Activated CD4-positive, alpha-beta T cell treated with anti-CD3 and anti-CD28 coated beads, Interleukin-10, Interleukin-2, amounts not matched to agents 100 ng/mL and 50 ng/mL, durations not matched to agents 16 hours and 8 hours (primary cell): ENCODE measurements at places on chromosomes 2 and 18.

GRCh38 chr2:12809526-12809925, 92.8 kb downstream of the TRIB2 start:
- DNase-seq: no peak

GRCh38 chr18:79873449-79874110, 75.8 kb downstream of the KCNG2 start:
- no peak for DNase-seq

GRCh38 chr2:68187329-68187728, 29.6 kb downstream of the PNO1 start:
- DNase-seq: no peak

DNA sequence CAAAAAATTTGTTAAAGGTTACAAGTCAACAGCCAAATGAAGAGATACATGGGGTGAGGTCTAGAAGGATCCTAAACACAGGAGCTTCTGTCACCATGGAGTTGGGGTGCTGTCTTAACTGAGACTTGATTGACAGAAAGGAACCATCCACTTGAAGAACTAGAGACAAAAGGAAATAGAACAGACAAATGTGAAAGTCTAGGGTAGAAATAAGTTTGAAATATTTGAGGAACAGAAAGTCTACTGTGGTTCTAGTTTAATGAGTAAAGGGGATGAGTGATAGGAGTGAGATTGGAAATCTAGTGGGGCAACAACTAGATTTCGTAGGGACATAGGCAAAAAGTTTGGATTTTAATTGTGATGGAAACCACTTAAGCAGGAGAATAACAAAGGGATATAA, 18.7 kb downstream of the RBBP8 start:
- no peak for DNase-seq

DNA sequence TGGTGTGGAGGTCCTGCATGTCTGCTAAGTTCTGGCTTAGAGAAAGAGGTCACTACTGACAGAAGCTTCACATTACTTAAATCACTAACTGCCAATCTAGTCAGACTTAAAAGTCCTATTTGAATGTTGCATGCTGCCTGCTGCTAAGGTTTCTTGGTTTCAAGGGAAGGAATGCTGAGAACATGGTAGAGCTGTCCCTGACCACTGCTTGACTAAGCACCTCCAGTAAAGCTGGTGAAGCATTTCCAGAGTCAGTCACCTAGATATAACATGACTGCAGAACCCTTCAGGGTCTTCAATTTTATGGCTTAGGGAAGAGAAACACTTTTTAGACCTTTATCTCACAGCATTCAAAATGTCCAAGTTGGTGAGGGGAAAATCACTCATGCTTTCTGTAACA, 2178.3 kb upstream of the PIK3C3 start:
- no peak for DNase-seq

DNA sequence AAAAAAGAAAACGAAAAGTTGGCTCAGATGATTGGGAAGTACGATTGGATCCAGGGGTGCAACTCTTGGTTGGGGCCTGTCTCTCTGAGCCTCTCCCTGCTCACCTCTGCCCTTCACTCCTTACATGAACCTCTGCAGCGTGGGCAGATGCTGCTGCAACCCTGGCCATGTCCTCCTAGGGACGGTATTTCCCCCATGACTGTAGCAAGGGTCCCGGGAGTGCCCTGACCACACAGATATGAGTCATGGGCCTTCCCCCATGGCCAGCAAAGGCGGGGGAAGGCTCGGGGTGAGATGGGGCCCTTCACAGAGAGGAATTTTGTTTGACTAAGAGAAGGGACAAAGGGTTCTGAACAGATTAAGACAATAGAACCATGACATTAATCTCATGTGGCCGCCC, 129.0 kb downstream of the NCK2 start:
- DNase-seq: peak; percentile 81

GRCh38 chr2:71944806-71945602, 202.7 kb downstream of the CYP26B1 start:
- DNase-seq: no peak

DNA sequence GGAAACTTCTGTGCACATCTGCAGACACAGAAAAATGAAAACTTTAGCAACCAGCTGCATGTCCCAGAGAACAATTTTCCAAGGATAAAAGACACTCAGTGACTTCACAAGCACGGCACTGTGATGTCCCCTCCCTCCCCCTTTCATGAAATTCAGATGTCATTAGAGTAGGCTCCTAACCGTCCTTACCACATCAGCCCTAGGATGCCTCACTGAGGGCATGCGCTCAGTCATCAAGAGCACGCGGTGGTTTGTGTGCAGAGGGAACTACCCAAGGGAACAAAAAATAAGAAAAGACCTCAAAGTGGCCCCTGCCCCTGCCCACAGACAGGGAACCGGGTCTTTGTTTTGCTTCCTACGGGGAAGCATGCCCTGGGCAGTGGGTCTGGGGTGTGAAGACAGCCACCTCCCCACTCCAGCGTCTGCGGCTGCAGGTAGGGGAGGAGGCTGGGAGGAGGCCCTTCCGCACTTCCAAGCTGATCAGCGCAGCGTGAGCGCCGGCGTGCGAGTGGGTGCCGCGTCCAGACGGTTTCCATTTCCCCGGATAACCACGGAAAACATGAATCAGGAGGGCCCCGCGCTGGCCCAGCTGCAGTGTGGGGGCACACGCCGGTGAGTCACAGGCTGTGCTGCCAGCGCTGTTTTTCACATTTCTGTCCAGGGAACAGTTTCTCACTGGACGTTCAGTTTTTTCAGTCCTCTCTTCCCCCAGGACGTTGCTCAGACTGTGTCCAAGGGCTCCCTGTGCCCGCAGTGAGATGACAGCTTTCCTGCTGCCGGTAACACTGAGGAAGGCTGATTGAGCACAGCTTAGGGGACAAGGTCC, 70.6 kb downstream of the COPS8 start:
- peak; percentile 36 for DNase-seq

DNA sequence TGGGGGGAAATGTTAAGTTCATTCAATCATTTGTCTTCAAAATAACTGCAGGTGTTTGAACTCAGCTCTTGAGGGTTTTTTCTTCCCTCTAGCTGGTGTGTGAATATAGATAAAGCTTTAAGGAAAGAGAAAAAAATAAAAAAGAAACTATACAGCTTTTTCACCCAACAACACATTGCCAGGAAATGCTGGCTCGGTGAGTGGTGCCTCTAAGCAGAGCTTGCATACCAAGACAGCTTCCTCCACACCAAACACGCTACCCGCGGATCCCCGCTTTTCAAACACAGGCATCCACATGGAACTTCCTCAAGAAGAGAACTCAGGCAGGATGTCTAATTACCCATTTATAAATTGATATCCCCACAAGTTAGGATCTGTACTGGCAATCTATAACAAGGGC, 69.8 kb upstream of the TANK start:
- peak; percentile 60 for DNase-seq

DNA sequence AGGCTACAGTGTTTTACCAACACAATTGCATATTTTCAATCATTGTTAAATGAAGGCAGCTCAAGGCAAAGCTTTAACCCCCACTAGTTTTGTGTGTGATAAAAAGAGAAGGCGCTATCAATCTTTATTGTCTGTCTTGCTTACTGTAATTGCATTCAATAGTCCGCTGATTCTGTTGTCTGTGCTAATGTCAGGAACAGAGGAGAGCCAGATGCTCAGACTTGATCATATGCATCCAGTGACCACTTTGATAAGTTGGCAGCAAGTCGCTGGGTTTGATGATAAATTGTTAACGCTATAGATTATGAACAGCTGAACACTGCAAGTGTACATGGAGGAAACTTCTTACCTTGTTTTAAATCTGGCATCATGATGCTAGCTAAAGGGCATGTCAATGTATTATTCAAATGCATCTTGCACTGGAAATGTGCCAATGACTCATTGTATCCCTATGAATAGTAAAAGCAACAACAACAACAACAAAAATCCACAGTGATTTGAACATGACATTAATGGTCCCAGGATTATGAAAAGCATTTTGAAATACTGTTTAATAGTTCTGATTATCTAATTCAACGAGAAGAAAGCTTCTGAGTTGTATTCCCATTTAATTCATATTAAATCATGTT, 423.5 kb upstream of the FANCL start:
- DNase-seq: no peak

DNA sequence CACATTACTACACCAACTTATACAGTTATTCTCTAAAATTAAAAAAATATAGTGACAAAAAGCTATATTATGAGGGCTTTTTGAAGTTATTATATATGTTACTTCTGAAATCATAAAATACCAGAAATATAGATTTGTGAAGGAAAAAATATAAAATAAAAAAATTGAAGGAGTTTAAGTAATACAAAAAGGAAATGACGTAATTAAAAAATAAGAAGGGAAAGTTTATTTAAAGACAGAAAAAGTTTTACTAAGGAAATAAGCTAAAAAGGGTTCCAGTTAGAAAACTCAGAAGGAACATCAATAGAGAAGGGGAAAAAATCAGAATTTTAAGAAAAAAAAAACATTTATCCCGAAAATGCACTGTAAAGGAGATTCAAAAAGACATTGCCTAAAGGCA, 697.1 kb downstream of the MBD2 start:
- no peak for DNase-seq

- DNase-seq: no peak
These were observed 283.3 kb upstream of the NETO1 start for GRCh38 chr18:73151086-73151485.

DNA sequence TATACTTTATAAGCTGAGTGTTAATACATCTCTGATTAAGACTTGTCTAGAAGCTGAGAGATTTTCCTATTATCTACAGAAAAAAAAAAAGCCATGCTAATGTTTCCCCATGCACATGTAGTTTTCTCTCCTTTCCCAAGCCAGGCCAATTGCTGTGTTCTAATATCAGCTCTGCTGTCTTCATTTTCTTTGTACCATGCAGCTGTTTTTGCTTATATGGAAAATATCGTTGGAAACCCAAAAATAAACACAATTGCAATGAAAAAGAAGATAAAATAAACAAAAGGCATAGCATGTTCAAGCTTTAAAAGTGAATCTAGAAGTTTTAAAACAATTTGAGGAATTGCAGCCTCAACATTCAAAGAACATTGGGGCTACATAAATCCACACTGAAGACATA, 817.4 kb upstream of the ACVR2A start:
- no peak for DNase-seq

- peak; percentile 11 for DNase-seq
These were observed 52.3 kb downstream of the HIBCH start for GRCh38 chr2:190267302-190267701.

GRCh38 chr2:101251844-101252407, 760 bp upstream of the CNOT11 start:
- peak; percentile 22 for DNase-seq

GRCh38 chr18:49305688-49306336, 154.6 kb downstream of the DYM start:
- no peak for DNase-seq

DNA sequence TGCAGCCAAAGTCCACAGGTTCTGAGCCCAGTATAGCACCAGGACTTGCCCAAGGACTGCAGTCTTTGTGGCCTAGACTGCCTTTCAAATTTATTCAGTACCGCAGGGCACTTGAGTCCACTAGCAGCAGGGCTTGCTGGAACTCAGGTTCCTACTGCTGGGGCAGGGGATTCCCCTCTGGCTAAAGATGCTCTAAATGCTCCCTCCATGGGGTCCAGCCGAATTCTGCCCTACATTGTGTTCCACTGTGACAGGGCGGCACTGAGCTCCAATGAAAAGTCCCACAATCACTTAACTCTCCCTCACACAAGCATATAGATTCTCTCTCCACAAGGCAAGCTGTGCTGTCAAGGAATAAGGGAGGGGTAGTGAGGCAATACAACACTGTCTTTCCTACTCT, 518.1 kb upstream of the VRK2 start:
- DNase-seq: no peak

DNA sequence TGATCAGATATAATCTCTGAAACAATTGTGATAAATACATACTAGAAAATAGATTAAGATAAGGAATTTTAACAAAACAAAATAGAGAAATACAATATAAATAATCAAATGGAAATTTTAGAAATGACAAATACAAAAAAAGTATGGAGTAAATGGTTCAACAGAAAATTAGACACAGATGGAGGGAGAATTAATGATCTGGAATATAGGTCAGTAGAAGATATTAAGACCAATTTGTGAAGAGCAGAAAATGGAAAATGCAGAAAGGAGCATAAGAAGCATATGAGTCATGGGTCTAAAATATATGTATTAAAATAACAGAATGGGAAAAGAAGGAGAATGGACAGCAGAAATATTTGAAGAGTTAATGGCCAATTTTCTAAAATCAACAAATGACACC, 44.4 kb downstream of the FHOD3 start:
- DNase-seq: no peak

- DNase-seq: no peak
These were observed 109.7 kb downstream of the TFCP2L1 start for GRCh38 chr2:121175326-121175725.

GRCh38 chr2:176461098-176461808, 192.0 kb downstream of the MTX2 start:
- DNase-seq: no peak

DNA sequence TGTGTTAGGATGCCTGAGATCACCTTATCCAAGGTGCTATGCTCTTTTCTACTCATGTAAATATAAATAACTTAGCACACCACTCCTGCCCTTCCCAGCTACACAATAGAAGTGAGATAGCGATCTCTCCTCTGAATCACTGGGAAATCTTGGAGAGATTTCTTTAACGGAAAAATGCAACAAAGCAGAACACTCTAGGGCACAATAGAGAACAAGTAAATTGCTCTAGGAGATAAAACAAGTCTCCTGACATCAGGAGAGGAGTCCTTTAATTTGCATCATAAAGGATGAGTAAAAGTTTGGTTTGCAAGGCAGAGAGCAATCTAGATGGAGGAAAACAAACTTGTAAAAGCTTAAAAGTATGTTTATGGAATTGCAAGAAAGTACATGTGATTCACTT, 224.1 kb downstream of the PAX3 start:
- no peak for DNase-seq

DNA sequence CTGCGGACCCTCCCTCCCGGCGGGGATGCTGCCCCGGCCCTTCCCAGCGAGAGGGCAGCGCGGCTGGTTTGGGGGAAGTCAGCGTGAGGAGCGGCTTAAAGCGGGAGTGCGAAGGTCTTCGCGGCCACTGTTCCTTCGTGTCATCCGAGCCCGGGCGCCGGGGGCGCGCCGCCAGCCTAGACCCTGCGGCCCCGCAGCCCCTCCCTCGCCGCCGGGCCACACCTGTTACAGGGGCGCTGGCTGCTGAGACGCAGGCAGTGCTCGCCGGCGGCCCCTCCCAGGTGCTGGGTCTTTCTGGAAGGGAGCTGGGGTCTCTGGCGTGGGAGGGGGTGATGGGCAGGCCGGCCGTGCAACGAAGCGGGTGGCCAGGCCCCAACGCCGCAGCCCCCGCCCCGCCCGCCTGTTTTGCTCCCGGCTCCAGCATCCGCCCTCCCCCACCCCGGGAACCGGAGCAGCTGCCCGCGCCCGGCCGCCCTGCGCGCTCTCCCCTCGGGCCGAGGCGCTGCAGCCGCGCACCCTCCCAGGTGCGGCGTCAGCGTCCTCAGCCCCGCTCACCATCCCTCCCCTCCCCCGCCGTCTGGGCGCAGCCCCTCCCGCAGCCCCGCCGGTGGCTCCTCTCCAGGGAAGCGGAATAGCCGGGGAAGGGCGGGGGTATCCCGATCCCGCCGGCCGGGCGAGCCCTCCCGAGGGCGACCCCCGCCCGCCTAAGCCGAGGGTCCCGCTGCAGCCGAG, 727 bp downstream of the KIF1A start:
- DNase-seq: no peak
